Renal cortical epithelial cell (primary cell): ENCODE measurements at places on chromosomes 7 and 10. TPM values are rescaled to one million over a fixed set of nuclear protein-coding genes. Genes with fewer than 3 reads are reported as not detected.

Gene ADAM12
- 19.4 and 26.2 TPM in 2 replicates for total RNA-seq

Gene MINDY4
- total RNA-seq = 3.3 and 8.8 TPM in 2 replicates

Gene SPDYE6
- not detected in 2 replicates for total RNA-seq

Gene UCMA
- not detected in 2 replicates for total RNA-seq

Gene AKR1C8
- total RNA-seq = 0.05 TPM in 1 of 2 replicates, not detected in the other

Gene CALD1
- 155 and 181 TPM in 2 replicates for total RNA-seq

Gene CYP2W1
- total RNA-seq = not detected in 2 replicates

Gene TCERG1L
- not detected in 2 replicates for total RNA-seq
